ENCODE measurements at places on chromosomes 2 and 18.

DNA sequence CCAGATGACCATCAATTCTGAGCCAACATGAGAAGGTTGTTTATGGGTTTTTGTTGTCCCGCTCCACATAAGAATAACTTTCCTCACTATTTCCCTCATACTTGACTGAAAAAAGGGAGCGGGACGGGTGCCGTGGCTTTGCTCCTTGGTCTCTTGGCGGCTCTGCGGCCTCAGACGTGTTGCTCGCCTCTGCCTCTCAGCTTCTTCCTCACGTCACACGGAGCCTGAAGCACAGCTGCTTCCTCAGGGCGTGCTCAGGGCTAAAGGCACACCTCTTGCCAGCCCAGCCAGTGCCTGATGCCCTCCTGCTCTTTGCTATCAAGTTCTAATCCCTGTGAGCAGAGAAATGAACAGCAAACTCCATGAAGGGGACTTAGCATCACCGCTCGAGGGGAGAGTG is 17.9 kb upstream of the ID2 start:
- DNase-seq, result no peak

DNA sequence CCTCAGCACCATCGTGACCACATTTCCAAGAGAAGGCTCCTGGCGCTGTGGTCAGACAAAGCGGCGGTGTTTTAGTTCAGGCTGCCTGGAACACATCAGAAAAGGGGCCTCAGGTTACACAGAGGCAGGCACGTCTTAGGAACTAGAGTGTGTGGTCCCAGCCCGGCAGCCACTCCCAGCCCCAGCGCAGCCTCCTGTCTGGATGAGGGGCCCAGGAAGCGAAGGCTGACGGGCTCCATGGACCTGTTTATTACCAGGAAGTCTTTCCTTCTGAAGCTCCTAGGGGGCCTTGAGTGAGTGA is 10.0 kb upstream of the GPR55 start:
- no peak for DNase-seq

DNA sequence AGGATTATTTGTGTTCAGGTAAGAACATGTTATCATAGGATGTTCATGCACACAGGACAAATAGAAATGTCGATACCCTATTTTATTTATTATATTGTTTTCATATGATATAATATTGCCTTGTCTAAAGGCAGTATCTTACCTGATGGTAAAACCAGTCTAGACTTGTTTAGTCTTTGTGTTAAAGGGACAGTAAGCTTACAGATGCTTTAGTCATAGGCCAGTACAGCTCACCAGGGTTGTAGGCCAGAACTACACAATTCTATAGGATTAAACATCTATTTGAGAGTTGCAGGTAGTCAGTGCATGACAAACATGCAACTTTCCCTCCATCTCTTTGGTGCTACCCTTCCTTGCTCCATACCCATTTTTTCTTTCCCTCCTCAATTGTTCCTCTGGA is 158.5 kb downstream of the GALNT3 start:
- DNase-seq, result no peak

- no peak for DNase-seq
Observed at GRCh38 chr2:38436227-38436664, 59.2 kb upstream of the ATL2 start.

GRCh38 chr2:133424876-133425275 is 143.4 kb downstream of the NCKAP5 start:
- no peak for DNase-seq

- no peak for DNase-seq
Observed at GRCh38 chr2:225042800-225043167, 516 bp upstream of the DOCK10 start.

DNA sequence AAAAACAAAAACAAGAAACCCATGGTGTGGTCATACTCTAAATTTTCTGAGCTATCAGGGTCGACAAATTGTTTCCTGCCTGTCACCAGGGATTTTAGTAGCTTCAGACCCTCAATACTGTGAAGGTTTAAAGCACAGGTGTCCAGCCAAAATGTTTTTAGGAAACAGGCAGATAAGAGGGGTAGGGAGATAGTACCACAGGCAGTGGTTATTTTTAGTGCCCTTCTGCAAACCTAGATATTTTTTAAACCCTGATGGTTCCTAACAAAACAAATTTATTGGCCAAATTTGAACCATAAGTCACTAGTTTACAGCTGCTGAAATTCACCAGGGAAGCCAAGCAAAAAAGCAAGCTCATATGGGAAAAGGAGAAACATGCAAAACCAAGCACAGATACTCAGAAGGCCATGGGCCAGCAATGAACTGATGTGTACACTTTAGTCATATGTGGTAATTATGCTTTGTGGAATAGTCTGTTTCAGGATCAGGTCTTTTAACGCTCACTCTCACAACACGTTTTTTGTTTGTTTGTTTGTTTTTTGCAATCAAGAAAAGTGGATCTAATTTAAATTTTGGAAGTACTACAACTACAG is 156.8 kb upstream of the STK17B start:
- DNase-seq, result no peak

- no peak for DNase-seq
Observed at GRCh38 chr2:200930947-200931626, 32.4 kb downstream of the ORC2 start.

- DNase-seq, result no peak
Observed at GRCh38 chr2:229254206-229254605, 16.9 kb downstream of the PID1 start.

DNA sequence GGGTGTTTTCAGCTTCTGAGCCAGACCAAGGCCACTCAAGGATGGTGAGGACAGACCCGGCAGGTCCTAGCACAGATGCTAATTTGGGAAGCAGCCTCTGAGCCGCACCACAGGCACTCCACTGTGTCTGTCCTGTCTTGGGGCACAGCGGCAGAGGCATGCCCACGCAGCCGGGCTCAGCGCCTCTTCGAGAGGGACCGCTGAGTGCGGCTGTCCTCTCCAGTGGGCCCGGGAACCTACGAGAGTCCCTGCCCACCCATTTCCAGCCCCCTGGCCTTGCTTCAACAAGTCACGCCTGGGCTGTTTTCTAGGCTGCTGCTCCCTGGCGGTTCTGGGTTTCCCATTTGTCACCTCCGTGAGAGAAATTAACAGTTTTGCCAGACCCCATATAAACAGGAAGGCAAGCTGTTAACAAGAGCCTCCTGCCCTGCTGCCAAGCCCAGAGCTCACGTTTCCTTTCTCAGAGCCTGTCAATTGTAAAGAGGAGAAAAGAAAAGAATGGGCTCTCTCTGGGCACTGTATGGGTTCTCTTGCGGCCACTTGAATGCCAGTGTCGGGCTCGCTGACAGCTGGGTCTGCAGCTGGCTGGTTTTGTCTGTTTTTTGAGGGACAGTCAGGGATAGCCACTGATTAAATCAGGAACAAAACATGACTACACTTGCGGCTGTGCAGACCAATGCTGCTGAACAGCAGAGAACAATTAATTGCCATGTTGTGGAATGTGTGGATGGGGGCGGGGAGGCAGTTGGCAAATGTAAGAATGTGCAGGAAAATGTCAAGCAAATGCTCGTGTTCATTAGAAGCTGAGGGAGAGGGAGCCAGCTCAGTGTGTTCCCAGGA is 30.6 kb downstream of the TMEM17 start:
- DNase-seq, result no peak

GRCh38 chr2:132901661-132902060 is 231.7 kb upstream of the LYPD1 start:
- no peak for DNase-seq

DNA sequence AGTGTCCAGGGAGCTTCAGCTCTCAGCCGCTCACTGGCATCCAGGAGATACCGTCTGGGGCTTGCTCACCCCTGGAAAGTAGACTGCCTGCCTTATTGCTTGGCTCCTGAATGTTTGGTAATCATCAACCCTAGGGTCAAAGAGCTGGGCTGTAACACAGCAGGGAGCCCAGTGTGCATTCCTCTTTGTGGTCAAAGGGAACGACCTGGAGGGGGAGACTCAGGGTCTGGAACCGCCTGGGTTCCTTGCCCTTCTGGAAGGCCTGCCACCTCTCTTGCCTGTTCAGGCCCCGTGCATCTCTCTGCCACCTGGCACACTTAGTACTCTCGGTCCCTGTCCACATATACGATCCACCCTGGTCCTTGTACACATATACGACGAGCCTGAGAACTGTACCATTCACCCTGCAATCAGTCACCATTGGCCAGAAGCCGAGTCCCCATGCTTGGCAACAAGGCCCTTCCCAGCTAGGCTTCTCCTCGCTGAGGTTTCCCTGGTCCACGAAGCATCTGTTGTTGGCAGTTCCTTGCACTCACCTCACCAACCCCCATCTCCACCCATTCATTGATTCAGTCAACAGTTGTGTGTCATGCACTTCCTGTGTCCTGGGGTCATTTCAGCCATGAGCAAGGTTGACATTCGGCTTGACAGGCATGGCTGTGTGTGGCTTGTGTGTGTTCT is at the start of gene NAT8:
Gene NAT8 (minus strand): TSS at position 85 of the 681 bp plus-strand sequence. CDS start 794 bp downstream, outside the sequence.
- DNase-seq, result no peak

DNA sequence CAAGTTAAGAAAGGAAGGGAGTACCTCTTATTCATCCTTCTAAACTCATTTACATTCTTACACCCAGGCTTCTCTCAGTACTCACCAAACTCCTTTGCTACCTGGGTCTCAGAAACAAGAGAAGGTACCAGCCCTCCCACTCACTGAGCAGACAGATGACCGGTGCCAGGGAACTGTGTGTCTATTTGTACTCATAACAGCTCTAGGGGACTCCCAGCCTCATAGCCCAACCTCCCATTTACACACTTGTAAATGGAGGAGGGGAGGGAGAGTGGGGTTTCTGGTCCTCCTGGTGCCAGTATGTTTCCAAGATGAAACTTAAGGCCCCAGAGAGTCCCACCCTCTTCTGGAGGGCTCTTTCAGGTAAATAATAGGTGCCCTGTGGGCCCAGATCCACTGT is 42.8 kb upstream of the SIGLEC15 start:
- no peak for DNase-seq

DNA sequence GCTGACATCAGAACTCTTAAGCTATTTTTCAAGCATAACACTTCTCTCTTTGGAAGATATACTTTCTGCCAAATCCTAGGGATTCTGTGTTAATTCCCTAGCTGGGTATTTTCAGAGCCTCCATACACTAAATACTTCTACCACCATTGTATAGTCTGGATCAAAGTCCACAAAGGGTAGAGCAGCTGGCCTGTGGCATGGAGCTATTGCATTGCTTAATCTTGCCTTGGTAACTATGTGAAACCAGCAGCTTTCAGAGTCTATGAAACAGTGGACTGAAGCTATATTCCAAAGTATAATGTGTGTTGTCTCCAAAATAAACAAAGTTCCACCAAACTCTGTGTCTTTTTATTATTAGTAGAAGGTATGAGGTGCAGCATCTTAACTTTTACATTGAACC is 296.9 kb upstream of the CDH19 start:
- DNase-seq, result no peak

DNA sequence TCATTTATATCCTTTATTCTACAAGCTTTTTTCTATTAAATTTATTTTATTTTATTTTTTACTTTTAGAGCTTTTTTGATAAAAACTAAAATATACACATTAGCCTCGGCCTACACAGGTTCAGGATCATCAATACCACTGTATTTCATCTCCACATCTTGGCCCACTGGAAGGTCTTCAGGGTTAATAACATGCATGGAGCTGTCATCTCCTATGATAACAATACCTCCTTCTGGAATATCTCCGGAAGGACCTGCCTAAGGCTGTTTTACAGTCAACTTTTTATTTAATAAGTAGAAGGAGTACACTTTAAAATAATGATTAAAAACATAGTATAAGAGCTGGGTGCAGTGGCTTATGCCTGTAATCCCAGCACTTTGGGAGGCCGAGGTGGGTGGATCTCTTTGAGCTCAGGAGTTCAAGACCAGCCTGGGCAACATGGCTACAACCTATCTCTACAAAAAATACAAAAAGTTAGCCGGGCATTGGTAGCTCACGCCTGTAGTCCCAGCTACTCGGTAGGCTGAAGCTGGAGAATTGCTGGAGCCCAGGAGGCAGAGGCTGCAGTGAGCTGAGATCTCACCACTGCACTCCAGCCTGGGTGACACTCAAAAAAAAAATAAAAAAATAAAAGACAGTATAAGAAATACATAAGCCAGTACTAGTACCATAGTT is 15.7 kb upstream of the DGUOK start:
- no peak for DNase-seq

DNA sequence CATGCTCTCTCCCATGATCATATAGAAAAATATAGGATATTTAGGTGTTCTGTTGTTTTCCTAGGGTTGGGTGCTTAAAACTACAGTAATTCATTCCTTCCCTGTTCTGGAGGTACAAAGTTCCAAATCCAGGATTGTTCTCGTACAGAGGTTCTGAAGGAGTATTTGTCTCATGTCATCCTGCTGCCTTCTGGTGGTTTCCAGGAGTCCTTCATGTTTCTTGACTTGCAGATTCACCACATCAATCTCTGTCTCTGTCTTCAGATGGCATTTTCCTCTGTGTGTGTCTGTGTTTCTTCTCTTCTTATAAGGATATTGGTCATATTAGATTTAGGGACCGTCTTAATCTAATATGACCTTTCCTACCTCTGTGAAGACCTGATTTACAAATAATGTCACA is 397.9 kb downstream of the NYAP2 start:
- no peak for DNase-seq

DNA sequence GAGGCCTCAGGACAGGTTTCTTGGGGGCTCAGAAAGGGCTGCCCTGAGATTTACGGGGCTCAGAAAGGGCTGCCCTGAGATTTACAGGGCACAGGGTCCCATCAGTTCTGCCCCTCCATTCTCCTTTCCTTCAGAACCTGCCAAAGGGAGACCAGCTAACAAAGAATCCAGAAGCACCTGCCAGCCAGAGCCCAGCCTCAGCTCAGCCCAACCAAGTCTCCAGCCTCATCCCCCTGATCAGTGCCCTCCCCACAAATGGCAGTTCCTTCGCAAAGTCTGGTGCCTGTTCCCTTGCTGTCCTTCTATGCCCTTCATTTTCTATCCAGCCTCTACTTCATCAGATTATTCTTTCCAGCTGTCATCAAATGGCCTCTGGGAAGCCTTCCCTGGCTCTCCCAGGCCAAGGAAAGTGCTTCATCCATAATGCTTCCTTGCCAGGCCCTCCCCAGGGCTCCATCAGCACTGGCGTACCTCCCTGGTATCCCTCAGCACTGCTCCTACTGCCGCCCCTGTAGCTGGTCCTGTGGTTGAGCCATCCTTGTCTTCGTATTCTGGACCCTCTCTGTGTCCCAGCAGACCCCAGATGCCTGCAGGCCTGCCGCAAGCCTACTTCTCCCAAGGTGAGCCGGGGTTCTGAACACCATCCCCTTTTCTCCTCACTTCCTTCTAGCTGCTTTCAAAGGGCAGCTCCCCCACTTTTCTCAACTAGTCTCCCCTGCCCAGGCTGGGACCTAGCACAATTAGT is 96.2 kb upstream of the EPAS1 start:
- DNase-seq, result no peak

GRCh38 chr2:161312996-161313395 is 4.8 kb downstream of the PSMD14 start:
- no peak for DNase-seq

All from activated T-cell treated with anti-CD3 and anti-CD28 coated beads for 4 hours (primary cell).